ENCODE measurements at places on chromosomes 5 and 9.

- no peak for DNase-seq
Observed at GRCh38 chr9:122510502-122510901, at the start of gene OR1J2. Gene OR1J2, plus strand, starts transcription at chr9:122510802. Its CDS starts 0 bp downstream, at chr9:122510802.

DNA sequence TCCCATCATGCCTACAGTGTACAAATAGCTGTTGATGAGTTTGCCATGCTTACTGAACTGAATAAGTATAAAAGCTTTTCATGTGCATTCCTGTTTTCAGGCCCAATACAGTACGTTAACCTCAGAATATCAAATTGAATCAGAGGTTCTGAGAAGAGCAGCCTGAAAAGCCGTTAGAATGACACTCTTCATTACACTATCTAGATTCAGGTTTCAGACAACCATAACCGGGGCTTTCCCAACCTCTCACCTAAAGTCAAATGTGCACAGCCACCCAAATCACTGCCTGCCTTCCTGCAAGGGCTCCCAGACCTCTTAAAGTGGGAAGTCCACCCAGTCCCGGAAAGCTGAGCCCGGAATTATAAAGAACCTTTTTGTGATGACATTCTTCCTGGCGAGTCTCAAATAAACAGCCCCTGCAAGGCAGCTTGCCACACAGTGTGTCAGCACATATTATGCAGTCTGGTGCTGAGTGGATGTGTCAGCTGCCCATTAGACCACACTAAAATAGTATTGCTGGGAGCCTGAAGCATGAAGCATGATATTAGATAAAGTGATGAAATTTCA lies 245.8 kb downstream of the TLE4 start:
- DNase-seq: no peak

GRCh38 chr9:70887826-70888225 lies 233.6 kb downstream of the TRPM3 start:
- DNase-seq: no peak

DNA sequence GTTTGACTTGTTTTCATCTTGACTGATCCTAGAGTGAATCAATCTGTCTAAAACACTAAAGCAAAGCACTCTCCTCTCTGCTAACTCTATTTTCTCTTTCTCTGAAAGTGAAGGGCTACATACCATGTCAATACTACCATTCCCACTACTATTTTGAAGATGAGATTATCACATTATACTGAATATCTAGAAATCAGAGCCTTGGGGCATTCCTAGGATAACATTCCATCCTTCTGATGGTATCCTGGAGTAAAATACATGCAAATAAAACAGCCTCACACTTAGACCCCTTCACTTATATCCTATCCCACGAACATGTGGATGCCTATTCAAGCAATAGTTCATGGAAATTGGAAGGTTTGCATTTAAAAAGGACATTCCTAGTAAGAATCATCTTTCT lies 309.3 kb upstream of the ACTBL2 start:
- DNase-seq: no peak

DNA sequence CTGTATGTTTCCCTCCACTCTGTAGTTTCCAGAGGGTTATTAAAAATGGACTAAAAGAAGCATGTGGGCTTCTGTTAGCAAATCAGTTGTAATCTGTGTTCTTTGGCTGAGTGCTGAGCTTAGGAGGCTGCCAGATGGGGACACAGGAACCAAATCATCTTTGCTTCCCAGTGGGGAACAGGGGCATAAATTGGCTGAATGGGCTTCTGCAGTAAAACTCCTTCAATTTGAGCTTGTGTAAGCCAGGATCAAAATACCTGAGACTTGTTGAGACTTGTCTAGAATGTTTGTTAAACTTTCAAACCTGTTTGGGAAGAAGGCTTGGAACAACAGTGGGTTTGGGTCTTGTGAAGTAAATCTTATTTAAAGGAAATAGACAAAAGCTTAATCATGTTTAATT lies 32.2 kb upstream of the TNFAIP8 start:
- no peak for DNase-seq

- DNase-seq: no peak
Observed at GRCh38 chr5:62956597-62956996, 378.0 kb downstream of the LRRC70 start.

- no peak for DNase-seq
Observed at GRCh38 chr9:122120316-122121071, 27.4 kb upstream of the TTLL11 start.

DNA sequence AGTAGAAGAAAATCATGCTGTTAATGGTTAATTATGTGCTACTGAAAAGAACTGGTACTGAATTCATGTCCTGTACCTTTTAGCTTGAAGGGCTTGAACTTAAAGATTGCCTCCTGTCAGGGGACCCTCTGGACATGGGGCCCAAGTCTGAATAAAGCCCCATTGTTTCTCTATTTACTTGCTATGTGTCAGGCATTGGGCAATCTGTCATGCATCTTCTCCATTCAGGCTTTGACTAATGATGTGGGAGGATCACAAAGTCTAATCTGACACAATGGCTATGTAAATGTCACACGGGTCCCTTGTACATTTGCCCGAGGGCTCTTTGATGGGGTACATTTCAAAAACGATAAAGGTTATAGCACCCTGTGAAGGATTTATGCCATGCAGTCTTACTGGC lies 64.0 kb upstream of the TUSC1 start:
- no peak for DNase-seq

DNA sequence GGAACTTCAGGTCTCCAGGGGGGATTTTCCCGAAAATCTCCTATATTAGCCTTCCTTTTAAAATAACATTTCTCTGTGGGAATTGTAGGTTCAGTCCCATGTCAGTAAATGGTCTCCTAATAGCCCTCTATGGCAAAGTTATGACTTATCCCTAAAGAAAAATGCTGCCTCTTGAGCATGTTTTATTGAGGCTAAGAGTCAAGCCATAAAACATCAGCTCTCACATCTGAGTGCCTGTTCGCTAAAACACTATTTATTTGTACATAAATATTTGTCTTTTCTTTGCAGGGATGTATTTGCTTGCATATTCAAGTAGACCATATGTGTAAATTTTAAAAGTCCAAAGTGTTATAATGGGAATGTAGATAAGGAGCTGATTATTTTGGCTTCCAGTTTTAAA lies 160.4 kb downstream of the PRDM6 start:
- DNase-seq: no peak

DNA sequence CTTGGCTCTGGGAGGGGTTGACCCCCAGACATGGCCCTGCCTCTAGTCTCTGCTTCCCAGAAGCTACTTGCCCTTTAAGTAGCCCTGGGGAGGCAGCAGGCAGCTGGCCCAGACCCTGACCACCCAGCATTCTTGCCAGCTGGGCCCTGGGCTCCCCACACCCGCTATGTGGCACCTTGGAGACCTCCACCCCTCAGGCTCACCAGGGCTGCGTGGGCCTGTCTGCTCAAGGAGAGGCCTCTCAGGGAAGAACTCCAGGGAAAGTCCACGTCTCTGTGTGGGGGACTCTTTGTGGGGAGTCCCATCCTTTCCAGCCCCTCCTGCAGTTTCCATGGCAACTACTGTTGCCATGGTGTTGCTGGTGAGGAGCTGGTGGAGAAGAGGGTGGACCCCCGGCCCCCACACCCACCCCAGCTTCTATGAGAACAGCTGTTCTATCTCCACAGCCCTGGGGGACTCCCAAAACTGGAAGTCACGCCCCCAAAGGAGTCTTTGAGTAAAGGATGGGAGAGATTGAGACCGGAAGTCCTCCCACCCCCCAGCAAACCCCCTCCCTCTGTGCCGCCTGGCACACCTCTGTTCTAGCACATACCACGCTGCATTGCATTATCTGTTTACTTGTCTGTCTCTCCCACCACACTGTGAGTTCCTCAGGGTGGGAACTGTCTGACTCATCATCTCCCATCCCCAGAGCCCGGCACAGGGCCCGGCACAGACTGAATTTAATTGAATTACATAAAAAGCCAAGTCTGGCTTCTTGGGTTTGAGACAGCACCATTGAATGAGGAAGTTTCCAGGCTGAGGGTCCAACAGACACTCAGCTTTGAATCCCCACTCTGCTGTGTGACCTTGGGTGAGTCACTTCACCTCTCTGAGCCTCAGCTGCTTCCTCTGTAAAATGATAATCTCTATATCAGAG lies 12.6 kb downstream of the DNM1 start:
- DNase-seq: no peak

Measured in GM12891 (cell line).